ENCODE measurements at places on chromosomes 16 and 17. TPM values are rescaled to one million over a fixed set of nuclear protein-coding genes. Genes with fewer than 3 reads are reported as not detected.
A peak's percentile ranks its signal among the peaks of the same experiment; 100 is the strongest.

- H3K36me3 ChIP-seq = no peaks in the 10 kb centered on the region
- no peaks in the 10 kb centered on the region for H3K27me3 ChIP-seq
- no peak overlapping the region for H3K4me3 ChIP-seq
- no peak for DNase-seq
These were observed 7.5 kb upstream of the ITGAD start for GRCh38 chr16:31385680-31386079.

DNA sequence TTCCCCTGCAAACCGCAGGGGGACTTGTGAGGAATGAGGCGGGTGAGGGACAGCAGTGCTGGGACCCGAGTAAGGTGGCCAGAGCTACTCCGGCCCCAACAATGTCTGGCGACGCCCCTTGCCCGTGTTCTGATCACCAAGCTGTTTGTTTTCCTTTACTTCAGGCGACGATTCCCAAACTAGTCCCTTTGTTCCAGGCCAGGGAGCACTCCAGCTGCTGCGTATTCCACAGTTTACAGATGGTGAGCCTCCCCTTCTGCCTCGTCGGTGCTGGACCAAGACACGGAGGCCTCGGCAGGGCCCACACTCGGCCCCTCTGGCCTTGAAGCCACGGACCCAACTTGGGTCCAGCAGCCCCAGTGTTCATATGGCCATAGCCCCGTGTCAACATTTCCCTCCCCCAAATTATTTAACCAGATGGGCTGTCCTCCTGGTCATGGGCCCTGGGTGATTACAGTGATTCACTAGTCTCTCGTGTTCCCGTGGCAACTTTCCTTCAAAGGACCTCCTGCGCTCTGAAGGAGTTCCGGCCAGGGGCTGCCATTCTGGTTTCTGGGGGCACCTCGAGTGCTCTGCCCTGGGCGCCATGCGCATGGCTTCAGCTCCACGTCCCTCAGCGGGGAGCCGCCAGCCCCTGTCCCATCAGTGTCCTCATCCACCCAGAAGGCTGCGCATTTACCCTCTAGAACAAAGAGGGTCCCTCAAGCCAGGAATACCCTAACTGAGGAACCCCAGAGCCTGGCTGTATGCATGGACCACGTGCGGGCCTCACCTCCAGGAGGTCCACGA is 24.8 kb upstream of the MTSS2 start:
- no peak for DNase-seq
- no peaks in the 10 kb centered on the region for H3K36me3 ChIP-seq
- H3K27ac ChIP-seq = no peak overlapping the region
- peaks cover 24% of the 10 kb centered on the region for H3K4me1 ChIP-seq
- no peaks in the 10 kb centered on the region for H3K27me3 ChIP-seq

- DNase-seq = no peak
- H3K4me1 ChIP-seq = peaks cover 8% of the 10 kb centered on the region
- no peaks in the 10 kb centered on the region for H3K27me3 ChIP-seq
- no peak overlapping the region for H3K27ac ChIP-seq
- H3K4me3 ChIP-seq = no peak overlapping the region
These were observed 112.2 kb downstream of the CMIP start for GRCh38 chr16:81556715-81557284.

- H3K36me3 ChIP-seq = no peaks in the 10 kb centered on the region
- H3K4me1 ChIP-seq = peaks cover 1% of the 10 kb centered on the region
- DNase-seq = peak; percentile 63
These were observed 68.0 kb upstream of the MRTFB start for GRCh38 chr16:14003074-14003570.

The KLHL10 gene
- polyA plus RNA-seq = 0.21 TPM

The PROCA1 gene
- 2.7 TPM for polyA plus RNA-seq

GRCh38 chr17:51046514-51047384 is 73.9 kb downstream of the SPAG9 start:
- DNase-seq = peak; percentile 72
- peak overlapping the region; percentile 35 for H3K4me3 ChIP-seq
- H3K27me3 ChIP-seq = no peaks in the 10 kb centered on the region

- no peak overlapping the region for H3K27ac ChIP-seq
- DNase-seq = no peak
- H3K27me3 ChIP-seq = no peaks in the 10 kb centered on the region
- H3K36me3 ChIP-seq = no peaks in the 10 kb centered on the region
- no peak overlapping the region for H3K4me3 ChIP-seq
- peaks cover 11% of the 10 kb centered on the region for H3K4me1 ChIP-seq
These were observed 3.3 kb upstream of the RSAD1 start for GRCh38 chr17:50475362-50475761.

The ITGA2B gene
- 0.88 TPM for polyA plus RNA-seq

DNA sequence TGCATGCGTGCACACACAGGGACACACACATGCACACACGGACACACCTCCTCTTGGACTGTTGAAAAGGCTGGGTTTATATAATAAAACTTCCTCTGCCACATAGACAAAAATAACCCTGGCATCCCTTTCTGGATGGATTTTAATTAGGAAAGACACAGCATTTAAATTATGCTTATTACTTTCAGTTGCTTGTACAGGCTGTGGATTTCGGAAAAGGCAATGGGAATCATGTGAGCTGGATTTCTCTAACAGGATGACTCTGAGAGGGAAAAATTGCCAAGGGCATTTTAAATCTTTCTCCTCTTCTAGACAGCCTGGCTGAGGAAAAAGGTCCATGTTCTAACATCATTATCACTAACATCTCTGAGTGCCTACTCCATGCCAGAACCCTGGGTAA is 75.9 kb downstream of the HLF start:
- H3K4me1 ChIP-seq = no peaks in the 10 kb centered on the region
- DNase-seq = no peak
- H3K36me3 ChIP-seq = no peaks in the 10 kb centered on the region
- H3K4me3 ChIP-seq = no peak overlapping the region
- no peaks in the 10 kb centered on the region for H3K27me3 ChIP-seq
- no peak overlapping the region for H3K27ac ChIP-seq

DNA sequence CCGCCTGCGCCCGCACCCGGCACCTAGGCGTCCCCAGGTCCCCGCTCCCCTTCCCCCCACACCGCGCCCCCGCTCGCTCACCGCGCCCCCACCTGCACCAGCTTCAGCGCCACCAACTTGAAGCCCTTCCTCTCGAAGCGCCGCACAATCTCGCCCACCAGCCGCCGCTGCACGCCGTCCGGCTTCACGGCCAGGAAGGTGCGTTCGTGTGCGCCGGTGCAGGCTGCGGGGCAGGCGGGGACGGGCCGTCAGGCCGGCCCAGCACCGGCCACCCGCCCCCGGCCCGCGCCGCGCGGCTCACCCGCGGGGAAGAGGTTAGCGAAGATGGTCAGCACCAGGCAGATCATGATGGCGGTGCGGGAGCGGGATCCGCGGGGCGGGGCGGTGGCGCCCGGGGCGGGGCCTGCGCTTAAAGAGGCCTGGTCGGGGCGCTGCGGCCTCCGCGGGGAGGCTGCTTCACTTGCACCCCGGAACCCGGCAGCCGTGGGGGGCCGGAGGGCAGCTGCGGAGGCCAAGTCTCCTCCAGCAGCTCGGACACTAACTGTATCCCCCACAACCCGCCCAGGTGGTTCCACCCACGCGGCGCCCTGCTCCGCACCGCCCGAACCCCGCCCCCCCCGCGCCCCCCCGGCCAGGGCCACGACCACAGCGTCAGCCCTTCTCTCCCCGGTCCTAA is at the start of gene NME3:
Gene NME3 (minus strand): TSS at position 356 of the 676 bp plus-strand sequence. CDS start 9 bp downstream, at position 347.
- H3K4me1 ChIP-seq = peaks cover 17% of the 10 kb centered on the region
- peak within 1 kb of the TSS; percentile 92 for H3K4me3 ChIP-seq
- H3K27ac ChIP-seq = peak within 1 kb of the TSS; percentile 76
- DNase-seq = peak; percentile 81
- no peaks in the 10 kb centered on the region for H3K36me3 ChIP-seq

DNA sequence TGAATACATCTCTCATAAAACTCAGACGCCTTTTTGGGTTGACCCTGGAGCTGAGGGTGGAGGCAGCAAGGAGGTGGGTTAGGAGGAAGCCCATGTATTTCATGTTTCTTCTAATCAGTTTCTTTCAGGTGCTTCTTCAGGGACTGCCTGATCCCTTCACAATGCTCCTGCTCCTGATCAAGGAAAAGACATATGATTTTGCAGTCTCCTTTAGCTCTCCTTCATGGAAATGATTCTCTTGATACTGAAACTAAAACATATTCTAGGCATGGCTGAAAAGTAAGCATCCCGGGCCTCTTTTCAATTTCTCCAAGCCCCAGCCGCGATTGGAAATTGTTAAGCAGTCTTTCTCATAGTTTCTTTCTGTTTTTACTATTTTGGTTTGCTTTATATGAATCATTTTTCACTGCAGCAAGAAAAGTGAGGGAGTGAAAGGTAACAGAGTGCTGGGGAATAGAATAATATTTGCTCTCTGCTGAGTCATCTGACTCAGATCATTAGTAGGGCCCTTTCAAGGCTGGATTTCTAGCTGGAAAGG is 730.7 kb downstream of the CDH11 start:
- no peak overlapping the region for H3K4me3 ChIP-seq
- H3K4me1 ChIP-seq = peaks cover 1% of the 10 kb centered on the region
- no peaks in the 10 kb centered on the region for H3K36me3 ChIP-seq
- peak overlapping the region; percentile 13 for H3K27ac ChIP-seq

The GDPD3 gene
- polyA plus RNA-seq = 4.4 TPM

DNA sequence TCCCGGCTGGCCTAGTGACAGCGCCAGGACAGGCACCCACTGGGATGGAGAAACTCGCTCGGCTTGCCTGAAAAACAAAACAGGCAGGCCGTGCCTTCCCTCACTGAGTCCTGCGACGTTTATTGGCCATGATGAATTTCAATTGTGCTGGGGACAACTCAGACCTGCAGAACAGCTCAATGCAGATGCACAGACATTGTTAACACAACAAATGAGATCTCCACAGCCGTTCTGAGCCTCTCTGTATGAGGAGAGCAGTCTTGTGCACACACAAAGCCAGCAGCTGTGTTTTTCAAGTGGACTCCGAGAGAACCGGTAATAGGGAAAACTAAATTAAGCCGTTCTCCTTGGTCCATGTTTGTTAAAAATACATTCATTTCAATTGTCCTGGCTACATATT is 15.9 kb downstream of the SHISA6 start:
- no peak overlapping the region for H3K4me3 ChIP-seq
- H3K36me3 ChIP-seq = no peaks in the 10 kb centered on the region
- no peak for DNase-seq
- no peak overlapping the region for H3K27ac ChIP-seq
- H3K4me1 ChIP-seq = no peaks in the 10 kb centered on the region

The C1QTNF1 gene
- polyA plus RNA-seq = 69.4 TPM

- no peak overlapping the region for H3K4me3 ChIP-seq
- no peaks in the 10 kb centered on the region for H3K27me3 ChIP-seq
- no peaks in the 10 kb centered on the region for H3K36me3 ChIP-seq
- H3K4me1 ChIP-seq = no peaks in the 10 kb centered on the region
These were observed 258.8 kb upstream of the ASIC2 start for GRCh38 chr17:33551911-33552310.

DNA sequence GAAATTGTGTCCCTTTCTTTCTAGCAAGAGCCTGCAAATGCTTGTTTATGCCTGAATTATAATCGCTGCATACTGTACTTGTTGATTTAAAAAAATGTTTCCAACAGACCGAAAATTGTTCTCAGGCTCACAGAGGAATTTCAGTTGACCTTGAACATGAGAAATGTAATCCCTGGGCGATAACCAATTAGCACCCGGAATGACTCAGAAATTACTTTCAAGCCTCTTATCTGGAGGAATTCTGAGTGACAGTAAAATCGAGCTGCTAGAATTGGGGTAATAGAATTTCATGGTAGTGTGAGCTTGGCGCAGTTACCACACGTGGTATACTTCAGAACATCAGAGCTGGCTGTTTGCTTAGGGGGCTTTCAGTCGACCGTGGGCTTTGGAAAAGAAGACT is 139.1 kb upstream of the CACNG3 start:
- no peak for DNase-seq
- H3K27me3 ChIP-seq = no peaks in the 10 kb centered on the region
- no peaks in the 10 kb centered on the region for H3K36me3 ChIP-seq
- H3K4me3 ChIP-seq = no peak overlapping the region

Measured in ovary (tissue), 10 donors.